ENCODE measurements at places on chromosomes 16 and 17.

GRCh38 chr16:81713295-81713772, 65.8 kb upstream of the PLCG2 start:
- no peak for DNase-seq

- no peak for DNase-seq
These were observed 337.7 kb downstream of the CA10 start for GRCh38 chr17:51820766-51821165.

- DNase-seq = no peak
These were observed 34.9 kb upstream of the LGALS9 start for GRCh38 chr17:27596096-27596495.

DNA sequence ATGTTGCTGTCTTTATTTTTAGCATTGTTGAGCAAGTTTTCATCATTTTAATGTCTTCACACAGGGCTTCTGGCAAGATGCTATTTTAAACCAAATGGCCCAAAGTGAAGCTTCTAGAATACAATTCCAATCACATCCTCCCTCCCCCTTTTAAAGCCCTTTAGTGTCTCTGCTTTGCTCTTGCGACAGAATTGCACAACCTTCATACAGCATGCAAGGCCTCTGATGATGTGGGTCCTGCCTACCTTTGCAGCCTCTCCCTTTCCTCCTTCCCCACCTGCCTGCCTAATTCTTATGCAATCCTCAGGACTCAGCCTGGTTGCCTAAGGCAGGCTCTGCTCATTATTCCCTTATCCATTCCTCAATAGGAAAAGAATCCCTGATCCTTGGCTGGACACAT, 381.7 kb downstream of the SLC39A11 start:
- DNase-seq = no peak

DNA sequence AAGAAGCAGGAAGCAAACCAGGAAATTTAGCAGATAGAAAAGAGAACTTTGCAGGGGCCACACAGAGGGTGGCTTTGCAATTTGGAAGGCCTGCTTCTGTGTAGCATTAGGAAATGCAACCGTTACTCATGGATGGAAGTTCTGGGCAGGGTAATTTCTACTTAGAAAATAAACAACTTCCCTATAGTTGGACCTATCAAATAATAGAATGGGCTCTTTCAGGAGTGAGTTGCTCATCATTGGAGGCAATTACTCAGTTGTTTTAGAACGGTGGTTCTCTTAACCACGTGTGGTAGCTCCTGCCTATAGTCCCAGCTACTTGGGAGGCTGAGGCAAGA, 25.8 kb upstream of the HS3ST2 start:
- DNase-seq = no peak

GRCh38 chr17:28626818-28627217, 12.8 kb upstream of the RSKR start:
- no peak for DNase-seq

DNA sequence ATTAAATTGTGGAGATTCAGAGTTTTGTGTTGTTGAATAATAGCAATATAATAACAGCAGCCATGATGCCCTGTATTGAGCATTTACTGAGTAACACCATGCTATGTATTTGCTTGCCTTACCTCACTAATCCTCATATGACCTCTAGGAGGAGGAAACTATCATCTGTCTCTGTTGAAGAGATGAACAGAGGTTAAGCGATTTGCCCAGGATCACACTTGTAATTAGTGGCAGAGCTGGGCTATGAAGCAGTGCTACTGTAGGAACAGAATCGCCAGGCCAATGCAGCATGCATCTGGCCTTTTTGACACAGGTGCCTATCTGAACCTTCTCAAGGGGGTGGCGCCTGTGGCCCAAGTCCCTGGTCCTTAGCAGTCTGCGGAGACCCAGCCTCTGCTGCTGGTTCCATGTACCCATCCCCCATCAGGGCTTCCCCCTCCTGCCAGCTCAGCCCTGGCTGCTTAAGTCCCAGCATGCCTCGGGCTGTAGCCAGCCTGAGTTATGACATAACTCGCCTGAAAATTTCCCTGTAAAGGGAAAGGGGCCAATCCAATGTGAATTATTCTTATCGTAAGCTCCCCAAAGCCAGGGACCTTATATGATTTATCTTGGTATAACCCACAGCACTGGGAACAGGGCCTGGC, 50.4 kb upstream of the HS3ST2 start:
- no peak for DNase-seq

DNA sequence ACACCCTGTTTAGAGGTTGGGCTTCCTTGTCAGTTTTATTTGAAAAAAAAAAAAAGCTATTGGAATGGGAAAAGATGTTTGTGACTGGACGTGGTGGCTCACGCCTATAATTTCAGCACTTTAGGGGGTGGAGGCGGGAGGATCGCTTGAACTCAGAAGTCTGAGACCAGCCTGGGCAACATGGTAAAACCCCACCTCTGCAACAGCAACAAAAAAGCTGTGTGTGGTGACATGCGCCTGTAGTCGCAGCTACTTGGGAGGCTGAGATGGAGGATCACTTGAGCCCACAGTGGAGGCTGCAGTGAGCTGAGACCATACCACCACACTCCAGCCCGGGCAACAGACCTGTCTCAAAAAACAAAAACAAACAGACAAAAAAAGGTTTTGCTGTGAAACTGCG, 66.1 kb upstream of the SIAH1 start:
- DNase-seq = no peak

DNA sequence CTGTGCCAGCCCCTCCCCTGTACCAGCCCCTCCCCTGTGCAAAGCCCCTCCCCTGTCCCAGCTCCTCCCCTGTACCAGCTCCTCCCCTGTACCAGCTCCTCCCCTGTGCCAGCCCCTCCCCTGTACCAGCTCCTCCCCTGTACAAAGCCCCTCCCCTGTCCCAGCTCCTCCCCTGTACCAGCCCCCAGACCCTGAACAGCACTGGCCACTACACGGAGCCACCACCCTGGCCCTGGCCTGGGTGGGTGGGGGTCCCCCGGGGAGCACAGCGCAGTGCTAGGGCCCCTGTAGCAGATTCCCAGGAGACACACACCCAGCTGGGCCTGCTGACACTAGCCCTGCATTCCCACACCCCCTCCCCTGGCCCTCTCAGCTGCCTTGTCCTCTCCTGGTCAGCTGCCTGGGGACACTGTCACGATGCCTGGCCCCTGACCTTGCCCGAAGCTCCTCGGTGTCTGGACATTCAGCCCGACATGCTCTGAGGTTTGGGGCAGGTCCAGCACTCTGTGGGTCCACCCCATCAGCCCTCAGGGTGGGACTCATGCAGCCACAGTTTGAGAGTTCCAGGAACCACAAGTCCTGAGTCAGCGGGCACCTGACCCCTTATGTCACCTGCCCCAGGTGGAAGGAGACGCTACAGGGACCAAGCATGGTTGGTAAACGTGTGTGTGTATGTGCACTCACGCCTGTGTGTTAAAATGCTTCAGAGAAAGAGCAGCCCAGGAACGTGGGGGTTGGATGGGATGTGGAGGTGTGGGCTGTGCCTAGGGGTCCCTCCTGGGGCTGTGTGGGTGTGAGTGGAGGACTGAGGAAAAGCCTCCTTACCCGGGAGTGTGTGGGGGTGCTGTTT, 114.2 kb downstream of the METRNL start:
- DNase-seq = no peak

GRCh38 chr17:12089809-12090384, 69.2 kb downstream of the MAP2K4 start:
- no peak for DNase-seq

- DNase-seq = no peak
These were observed 5.3 kb upstream of the RPRML start for GRCh38 chr17:46984341-46984740.

DNA sequence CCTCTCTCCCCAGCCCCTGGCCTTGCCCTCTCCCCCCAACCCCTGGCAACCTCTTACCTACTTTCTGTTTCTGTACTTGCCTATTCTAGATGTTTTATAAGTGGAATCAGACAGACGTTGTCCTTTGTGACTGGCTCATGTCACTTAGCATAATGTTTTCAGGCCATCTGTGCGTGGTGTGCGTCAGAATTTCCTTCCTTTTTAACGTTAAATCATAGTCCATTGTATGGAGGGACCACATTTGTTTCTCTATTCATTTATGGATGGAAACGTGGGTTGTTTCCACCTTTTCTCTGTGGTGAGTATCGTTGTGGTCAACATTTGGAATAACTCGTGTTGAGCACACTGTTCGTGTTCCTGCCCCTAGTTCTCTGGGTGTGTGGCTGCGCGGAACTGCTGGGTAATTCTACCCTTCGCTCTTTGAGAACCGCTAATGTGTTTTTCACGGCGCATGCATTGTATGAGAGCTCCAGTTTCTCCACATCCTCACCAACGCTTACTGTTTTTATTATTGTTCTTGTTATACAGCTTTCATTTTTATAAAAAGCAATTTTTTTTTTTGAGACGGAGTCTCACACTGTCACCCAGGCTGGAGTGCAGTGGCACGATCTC, 26.3 kb downstream of the ACTG1 start:
- no peak for DNase-seq

GRCh38 chr16:77437859-77438258, 3.0 kb upstream of the ADAMTS18 start:
- DNase-seq = no peak

DNA sequence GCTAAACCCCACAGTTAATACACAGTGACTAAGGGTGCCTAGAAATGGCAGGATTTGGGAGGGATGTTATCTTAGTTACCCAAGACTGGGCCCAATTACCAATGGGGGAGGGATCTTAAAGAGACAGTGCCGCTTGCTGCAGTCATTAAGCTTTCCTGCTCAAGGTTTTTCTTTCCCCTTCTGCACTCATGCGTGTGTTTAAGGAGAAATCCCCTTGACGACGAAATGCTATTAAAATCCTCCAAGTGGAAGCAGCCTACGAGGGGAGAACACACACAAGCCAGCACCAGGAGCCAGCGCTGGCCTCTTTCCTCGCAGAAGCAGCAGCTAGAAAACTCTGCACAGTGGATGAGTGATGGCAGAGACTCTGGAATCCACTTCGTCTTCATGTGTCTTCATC, 22.0 kb downstream of the SALL1 start:
- DNase-seq = no peak

- DNase-seq = no peak
These were observed 2.0 kb downstream of the APRT start for GRCh38 chr16:88809676-88810165.

DNA sequence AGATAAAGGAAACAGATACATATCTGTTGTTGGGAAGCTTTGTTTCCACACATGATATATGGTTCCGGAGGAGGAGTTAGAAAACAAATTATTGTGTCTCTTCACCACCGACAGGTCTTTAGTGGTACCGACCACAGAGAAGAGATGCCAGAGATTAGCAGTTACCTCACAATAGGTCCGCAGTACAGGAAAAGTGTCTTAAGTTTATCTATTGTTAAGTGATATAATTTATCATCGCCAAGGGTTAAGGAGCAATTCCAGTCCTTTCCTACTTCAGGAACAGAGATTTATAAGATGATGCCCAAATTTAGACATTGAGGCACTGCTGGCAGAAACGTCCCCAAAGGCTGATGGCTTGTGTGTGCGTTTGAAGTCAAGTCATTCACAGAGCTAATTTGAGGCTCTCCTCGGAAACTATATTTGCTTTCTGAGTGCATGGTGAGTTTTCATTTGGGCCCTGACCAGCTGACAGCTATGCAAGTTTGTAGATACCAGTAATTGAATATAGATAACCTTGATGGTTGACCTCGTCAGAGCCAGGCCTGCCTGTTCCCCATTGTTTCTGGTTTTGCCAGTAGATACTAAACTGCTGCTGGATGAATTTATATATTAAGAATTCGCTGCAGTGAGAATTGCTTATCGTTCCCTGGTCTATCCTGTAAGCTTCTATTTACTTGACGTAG, 196.4 kb upstream of the IRX3 start:
- no peak for DNase-seq

- no peak for DNase-seq
These were observed at the start of gene GJD3 for GRCh38 chr17:40364121-40364861. Gene GJD3, minus strand, starts transcription at chr17:40364737. Its CDS starts 922 bp downstream, at chr17:40363815.

DNA sequence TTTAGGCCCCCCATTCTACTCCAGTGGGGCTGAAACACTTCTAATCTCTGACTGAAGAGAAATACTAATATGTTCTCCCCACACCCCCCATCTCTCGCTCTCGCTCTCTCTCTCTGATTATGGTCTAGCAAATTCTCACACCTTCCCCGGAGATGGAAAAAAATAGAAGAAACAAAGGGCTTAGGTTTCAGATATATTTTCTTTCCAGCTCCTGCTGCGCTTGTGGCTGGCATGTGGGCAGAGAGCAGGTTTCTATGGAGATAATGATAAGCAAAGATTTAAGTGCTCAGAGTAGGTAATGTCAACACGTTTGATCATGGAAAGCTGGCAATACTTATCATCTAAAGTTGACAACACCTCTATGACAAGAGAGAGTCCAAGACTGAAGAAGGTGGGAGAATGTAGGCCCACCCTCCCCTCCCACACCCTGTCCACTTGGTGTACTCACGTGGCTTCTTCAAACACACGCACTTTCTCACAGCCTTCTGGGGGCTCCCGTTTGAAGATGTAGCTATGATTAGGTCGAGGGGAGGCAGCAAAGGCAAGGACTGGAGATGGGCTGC, 8.0 kb upstream of the SLC35B1 start:
- no peak for DNase-seq

DNA sequence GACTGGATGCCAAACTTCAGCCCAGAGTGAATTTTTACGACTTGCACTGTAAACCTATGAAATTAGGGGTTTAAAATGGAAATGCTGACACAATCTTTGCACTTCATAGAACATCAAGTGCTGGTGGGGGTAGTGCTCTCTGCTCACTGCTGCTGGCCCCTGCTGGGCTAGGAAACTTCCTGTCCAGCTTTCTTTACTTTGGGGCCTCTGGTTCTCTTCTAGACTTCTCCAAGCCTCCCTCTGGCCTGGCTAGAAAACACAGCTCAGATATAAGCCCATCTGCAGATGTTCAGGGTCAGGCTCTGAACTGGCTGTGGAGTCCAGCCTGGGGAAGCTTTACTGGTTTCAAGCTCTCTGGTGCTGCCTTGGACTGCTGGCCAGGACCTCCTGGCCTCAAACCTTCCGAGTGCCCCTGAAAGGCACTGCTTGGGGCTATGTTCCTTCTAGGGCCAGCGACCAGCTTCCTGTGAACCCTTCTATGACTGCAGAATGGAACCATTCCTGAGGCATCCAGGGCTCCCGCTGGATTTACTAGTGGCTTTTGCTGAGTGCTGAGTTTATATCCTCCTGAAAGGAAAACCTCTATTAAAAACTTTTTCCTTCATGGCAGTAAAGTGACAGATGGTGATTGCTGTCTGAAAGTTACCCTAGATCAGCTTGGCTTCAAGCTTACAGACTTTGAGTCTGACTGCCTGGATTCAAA, 59.4 kb downstream of the TBX4 start:
- no peak for DNase-seq

- DNase-seq = no peak
These were observed 35.3 kb downstream of the HIC1 start for GRCh38 chr17:2090210-2090641.

DNA sequence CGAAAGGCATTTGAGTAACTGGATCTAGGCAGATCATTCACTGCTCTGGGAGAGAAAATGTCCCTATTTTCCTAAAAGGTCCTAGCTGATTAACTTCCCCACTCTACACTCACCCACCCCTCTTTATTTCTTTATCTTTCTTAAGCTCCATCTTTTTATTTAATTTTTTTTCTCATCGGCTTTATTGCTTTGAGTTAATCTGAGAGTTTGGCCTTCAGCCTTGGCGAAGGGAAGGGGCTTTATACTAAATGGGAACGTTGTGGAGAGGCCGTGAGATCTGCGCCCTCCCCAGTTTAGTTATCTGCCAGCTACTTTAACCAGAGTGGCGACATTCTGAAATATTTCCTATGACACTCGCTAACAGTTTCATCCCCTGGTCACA, 882 bp upstream of the TOX3 start:
- DNase-seq = no peak

GRCh38 chr16:55055262-55055661, 124.6 kb downstream of the IRX5 start:
- no peak for DNase-seq
